Effector CD8-positive, alpha-beta T cell (primary cell): ENCODE measurements at places on chromosomes 7 and 10.

- no peak for DNase-seq
Observed at GRCh38 chr10:47257396-47258120, 42.4 kb upstream of the GDF10 start.

DNA sequence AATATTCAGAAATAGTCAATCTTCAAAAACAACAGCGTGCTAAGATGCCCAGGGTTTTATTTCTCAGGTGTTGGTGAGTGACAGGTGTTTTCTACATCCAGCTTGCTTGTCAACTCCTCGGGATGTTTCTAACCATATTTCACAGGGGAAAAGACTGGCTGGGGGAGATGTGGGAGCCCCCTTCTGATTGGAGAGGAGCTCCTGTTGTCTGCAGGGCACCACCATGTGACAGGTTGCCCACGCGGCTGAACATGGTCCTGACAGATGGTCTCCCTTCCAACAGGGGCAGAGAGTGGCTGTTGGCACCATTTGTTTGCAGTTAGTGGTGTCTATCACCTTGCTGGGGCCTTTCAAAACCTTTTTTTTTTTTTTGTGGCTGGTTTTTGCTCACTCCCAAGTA is 16.5 kb upstream of the GPR26 start:
- DNase-seq, result no peak

DNA sequence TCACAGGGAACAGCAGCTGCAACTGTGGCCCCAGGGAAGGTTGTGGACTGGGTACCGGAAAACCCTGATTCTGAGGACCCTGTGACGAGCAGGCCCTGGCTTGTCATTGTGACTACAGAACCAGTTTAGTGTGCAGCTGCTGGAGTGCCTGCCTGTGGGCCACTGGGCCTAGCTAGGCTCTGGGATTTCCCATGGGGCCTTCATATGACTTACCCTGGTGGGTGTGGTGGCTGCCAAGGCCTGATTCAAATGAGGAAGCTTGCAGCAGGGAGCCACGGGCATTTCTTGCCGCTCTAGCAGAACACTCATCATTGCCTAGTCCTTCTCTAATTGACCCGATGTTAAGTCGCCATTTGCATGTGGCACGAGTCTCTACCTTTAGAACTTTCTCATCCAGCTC is 14.7 kb upstream of the CAMK2G start:
- no peak for DNase-seq

DNA sequence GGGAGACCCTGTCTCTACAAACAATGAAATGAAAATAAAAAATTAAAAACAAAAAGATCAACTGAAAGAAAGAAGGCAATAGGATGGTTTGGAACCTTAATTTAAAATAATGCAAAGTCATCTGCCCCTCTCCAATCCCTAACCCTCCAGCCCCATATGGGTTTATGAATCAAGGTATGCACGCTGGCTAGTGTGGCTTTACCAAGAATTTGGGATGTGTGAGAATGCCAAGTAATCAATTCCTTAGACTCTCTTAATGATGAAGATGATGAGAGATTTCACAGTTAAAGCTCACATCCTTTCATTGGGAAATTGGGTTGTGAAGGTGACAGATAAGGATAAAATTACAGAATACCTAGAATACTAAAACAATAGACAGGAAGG is 147.1 kb upstream of the AOAH start:
- DNase-seq, result no peak
